ENCODE measurements at places on chromosomes 7 and 10.

DNA sequence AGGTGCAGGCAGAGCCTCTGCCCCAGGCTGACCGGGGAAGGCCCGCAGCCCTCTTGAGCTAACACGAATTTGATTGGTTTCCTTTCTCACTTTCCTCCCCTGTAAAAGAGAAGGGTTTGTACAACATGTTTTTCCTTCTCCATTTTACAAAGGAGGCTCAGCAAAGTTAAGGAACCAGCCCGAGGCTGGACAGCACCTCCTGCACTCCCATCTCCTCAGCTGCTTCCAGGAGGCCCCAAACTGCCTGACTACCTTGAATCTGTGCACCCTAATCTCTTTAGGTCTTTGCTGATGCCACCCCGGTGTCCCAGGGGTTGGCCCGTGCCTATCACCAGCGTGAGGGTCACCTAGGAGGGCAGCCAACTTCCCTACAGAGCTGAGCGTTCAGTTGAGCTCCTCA, 4.2 kb downstream of the ALKBH4 start:
- DNase-seq = no peak

DNA sequence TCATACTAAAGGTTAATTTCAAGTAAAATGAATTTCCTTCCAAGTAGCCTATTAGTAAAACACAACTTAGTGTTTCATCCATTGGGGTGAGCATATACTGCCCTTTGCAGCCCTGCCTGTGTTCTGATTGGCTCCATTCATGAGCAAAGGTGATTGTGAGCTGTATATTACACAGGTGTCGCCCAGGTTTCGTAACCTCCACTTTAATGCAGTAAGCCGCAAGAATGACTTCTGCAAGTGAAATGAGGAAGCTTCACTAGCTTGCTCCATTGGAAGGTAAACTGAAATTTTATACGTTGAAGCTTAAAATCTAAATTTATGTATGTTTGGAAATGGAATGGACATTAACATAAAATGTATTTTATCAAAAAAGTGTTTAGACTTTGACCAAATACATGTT, 24.4 kb downstream of the MTURN start:
- no peak for DNase-seq

DNA sequence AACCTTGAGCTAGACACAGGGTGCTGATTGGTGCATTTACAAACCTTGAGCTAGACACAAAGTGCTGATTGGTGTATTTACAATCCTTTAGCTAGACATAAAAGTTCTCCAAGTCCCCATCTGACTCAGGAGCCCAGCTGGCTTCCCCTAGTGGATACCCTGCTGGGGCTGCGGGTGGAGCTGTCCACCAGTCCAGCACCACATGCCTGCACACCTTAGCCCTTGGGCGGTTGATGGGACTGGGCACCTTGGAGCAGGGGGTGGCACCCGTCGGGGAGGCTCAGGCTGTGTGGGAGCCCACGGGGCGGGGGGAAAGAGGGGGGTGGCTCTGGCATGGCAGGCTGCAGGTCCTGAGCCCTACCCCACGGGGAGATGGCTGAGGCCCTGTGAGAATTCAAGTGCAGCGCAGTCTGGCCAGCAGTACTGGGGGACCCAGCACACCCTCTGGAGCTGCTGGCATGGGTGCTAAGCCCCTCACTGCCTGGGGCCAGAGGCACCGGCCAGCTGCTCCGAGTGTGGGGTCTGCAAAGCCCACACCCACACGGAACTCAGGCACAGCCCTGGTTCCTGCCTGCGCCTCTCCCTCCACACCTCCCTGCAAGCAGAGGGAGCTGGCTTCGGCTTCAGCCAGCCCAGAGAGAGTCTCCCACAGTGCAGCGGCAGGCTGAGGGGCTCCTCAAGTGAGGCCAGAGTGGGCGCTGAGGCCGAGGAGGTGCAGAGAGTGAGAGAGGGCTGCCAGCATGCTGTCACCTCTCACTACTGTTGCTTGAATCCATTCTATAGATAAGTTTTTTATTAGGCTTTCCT, 369.8 kb upstream of the SMIM30 start:
- DNase-seq = no peak

GRCh38 chr10:70139997-70140250, 6.6 kb downstream of the TYSND1 start:
- no peak for DNase-seq

DNA sequence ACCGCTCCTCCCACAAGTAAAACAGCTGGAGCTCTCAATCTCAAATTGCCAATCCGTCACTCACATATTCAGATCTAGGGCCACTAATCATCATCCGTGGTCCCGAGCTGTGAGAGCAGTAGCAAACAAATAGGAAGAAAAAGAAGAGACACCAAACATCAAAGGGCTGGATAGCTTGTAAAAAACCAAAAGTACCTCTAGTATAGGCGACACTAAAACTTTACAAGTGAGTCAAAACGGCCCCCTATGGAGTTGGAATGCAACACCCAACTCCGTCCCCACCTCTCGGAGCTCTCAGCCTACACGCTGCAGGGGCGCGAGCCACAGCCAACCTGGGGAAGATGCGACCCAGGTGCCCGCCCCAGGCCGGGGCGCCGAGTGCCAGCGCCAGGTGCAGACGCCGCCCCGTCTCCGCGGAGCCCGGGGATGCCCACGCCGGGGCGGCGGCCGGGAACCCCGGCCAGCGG, 581 bp downstream of the FAM3C start:
- peak; percentile 49 for DNase-seq

- no peak for DNase-seq
These were observed 111.2 kb downstream of the SAMD9 start for GRCh38 chr7:93006480-93007095.

- DNase-seq = no peak
These were observed 189.4 kb upstream of the SHH start for GRCh38 chr7:156001496-156002260.

- no peak for DNase-seq
These were observed 91.3 kb downstream of the CPXM2 start for GRCh38 chr10:123800289-123800688.

- DNase-seq = no peak
These were observed 68.6 kb upstream of the EFCAB10 start for GRCh38 chr7:105649727-105650381.

- DNase-seq = no peak
These were observed 829.0 kb downstream of the GRID1 start for GRCh38 chr10:85537561-85537960.

GRCh38 chr7:24835643-24836042, 78.4 kb upstream of the GSDME start:
- DNase-seq = no peak

- DNase-seq = no peak
These were observed 13.4 kb upstream of the AP1S1 start for GRCh38 chr7:101140746-101141382.

DNA sequence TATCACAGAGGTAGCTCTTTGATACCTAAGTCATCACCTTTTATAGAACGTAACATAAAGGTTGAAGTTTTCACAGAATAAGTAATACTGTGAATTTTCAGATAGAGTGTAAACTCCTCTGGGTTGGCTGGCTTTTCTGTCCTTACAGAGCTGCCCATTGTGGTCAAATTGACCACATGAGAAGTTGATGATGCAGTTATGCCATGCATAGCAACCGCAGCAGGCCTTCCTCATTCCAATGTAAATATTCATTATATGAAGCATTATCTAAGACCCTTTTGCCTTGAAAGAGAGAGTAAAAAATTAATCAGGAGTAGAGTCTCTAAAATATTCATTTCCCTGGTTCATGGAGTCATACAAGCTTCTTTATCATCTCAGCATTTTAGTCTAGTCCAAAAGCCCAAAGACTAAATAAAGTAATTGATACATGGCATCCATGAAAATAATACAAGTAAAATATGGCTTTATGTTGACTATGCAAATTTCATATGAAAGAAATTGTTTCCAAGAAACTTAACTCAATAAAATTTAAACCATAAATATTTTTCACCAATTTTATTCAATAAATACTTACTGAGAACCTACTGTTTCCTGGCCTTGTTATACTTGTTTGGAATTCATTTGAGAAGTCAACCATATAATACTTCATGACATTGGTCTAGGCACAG, 516.4 kb downstream of the PCDH15 start:
- no peak for DNase-seq

DNA sequence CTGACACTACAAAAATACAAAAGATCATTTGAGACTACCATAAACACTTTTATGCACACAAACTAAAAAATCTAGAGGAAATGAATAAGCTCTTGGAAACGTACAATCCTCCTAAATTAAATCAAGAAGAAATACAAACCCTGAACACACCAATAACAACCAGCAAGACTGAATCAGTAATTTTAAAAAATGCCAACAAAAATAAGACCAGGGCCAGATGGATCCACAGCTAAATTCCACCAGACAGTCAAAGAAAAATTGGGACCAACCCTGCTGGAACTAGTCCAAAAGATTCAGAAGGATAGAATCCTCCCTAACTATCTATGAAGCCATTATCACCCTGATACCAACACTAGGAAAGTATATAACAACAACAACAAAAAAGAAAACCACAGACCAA, 277.4 kb downstream of the AGMO start:
- no peak for DNase-seq

GRCh38 chr7:101912716-101913110, 95.3 kb downstream of the CUX1 start:
- DNase-seq = no peak

- DNase-seq = no peak
These were observed 81.5 kb downstream of the ITIH5 start for GRCh38 chr10:7585228-7585627.

DNA sequence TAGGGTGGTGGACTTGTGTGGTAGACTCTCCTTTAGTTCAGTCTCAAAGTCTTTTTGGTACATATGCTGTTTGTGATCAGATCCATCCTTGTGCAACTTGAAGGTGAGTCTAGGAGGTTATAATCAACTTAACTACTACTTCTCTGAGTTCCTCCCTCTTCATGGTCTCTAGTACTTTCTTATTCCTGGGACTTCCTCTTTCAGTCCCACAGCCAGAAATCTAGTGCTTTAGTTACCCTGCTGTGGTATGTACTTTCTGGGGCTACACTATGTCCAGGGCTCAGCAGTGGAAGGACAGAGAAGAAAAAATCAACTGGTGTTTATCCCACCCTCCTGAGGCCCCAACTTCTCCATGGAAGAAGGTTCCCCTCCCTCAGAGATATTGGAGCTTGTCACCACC, 19.4 kb upstream of the ATAD1 start:
- no peak for DNase-seq

- no peak for DNase-seq
These were observed 164.9 kb downstream of the NSUN6 start for GRCh38 chr10:18486438-18486837.

- no peak for DNase-seq
These were observed 201.4 kb downstream of the PTEN start for GRCh38 chr10:88064608-88065382.

DNA sequence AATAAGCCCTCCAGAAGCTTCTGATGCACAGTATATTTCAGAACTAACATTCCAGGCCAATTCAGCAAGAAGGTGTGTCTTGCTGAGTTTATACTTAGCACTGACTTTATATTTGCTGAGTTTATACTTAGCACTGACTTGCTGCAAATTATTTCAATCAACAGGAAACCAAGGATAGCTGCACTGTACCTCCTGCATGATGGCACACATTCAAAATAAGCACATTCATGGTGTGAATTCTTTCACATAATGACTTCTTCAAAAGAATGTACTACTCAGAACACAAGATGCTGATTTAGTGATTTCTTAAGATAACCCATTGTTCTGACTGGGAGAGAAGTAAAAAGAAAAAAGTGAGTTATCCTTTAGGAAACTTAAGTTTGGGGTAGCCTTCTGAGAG, 52.0 kb downstream of the JAZF1 start:
- no peak for DNase-seq

GRCh38 chr7:5692845-5693278, 88.6 kb downstream of the RNF216 start:
- DNase-seq = peak; percentile 17

- no peak for DNase-seq
These were observed 581.0 kb downstream of the KCNMA1 start for GRCh38 chr10:77056650-77057049.

DNA sequence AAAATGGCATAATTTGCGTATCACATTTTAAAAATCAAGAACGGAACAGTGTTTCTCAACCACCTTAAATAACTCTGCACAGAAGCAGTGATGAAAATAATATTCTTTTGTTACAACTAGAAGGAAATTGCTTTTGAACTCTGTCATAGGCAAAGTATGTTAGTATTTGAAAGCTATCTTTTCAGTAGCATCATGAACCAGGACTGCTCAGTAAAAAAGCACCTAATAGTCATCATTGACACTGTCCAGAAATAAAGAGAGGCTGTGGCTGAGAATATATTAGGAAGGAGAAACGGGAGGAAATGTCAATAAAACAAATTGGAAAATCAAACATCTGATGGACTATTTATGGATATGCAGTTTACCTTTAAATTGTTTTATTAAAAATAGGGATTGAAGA, 237.2 kb upstream of the AKR1E2 start:
- DNase-seq = no peak

GRCh38 chr10:22554461-22555182, 159.8 kb downstream of the PIP4K2A start:
- DNase-seq = peak; percentile 24

DNA sequence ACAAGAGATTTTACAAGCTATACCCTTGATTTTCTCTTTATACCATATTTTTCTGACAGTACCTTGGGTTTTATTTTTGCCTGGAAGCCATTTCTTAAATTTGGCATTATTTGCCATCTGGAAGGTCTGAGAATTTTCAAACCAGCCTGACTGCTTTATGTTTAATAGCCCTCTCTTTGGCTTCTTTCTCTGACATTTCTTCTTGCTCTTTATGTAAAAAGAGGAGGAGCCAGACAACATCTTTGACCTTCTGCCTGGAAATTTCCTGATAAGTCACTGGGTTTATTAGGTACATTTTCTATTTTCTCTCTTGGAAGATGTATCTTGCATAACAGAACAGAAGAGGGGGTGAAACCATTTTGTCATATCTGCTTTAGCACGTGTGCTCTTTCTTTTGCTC, 79.6 kb downstream of the LANCL2 start:
- no peak for DNase-seq

DNA sequence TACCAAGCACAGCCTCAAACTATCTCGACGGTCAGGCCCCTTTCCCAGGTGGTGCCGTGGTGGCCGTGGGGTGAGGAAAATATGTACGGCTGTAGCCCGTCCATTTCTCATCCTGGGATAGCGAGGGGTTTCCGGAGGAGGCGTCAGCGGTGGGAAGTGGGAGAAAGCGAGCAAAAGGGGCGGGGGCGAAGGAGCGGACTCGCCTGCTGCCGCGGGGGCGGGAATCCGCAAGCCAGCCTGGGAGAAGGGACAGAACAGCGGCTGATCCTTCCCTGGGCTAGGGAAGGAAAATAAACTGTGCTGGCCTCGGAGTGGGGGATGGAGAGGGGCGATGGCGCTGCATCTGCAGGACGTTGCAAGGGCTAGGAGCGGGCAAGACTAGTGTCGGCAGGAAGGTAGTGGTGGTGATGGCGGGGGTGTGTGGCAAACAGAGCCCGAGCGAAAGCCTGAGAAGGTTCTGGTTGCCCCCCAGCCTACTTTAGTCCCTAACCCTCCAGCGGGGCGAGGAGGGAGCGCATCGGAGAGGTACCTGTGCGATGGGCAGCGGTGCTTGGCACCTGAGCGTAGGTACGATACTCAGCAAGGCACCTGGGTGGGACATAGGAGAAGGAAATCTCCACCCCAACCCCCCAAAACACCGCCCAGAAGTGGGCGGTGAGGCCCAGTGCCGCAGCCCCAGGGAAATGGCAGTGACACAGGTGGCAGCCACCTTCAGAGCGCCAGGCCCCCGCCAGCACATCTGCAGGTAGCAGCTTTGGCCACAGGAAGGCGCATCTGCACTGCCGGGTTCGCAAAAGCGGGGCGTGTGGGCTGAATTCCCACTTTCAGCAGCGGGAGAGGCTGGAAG, 49.9 kb upstream of the STEAP1B start:
- peak; percentile 54 for DNase-seq
